Anterior cingulate cortex (tissue), 58 donors: ENCODE measurements at places on chromosomes 5 and 9.

DNA sequence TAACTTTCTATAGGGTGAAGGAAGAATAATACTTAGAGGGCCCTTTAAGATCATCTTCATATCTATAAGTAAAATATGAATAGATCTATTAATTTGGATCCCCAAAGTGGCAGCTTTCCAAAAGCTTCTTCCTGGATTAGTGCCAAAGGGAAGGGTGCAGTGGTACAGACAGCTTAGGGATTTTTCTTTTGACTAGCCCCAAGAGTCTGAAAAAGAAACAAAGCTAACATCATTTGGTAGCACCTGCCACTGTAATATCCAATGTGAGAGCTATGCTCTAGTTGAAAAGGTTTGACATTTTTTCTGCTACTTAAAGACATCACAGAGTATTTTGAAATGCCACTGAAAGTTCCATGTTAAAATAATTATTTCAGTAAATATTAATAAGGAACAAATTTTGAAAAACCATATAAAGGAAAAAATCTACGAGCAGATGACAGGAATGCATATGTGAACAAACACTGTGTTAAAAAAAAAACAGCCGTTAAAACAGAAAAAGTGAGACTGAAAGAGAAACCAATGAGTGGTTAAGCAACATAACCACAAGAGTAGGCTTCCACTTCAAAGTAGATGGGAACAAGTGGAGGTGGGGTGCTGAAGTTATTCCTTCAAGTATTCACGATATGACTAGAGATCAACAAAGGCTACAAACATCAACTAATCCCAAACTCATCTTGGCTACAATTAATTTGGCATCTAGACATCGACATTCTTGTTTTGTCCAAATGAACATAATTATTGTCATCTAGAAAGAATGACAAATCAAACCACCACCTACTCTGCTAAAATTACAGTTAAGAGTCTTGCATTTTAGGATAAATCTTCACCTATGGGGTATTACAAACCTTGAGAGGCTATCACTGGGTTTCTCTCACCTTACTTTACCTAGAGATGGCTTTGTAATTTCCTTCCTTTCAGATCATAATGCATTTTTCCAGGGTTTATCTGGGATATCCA, 137.5 kb downstream of the CPLANE1 start:
- no peak for DNase-seq

GRCh38 chr9:135526730-135527571, 5.7 kb downstream of the LCN1 start:
- no peak for DNase-seq

DNA sequence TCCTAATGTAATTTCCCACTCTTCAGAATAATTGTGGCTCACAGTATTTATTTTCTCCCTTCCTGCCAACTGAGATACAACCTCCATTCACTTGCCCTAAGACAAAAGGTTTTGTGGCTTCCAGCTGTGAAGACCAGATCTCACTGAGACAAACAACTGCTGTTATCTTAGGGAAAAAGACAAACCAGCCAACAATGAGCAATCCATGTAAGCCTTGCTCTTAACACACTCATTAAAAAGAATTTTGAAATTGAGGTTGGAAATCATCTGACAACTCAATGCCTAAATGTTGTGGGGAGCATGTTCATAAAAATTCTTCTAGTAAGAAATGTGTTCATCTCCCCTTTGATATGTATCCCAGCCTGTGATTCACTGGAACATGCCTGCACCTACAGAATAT, 132.9 kb downstream of the ADAMTSL1 start:
- DNase-seq, result no peak

DNA sequence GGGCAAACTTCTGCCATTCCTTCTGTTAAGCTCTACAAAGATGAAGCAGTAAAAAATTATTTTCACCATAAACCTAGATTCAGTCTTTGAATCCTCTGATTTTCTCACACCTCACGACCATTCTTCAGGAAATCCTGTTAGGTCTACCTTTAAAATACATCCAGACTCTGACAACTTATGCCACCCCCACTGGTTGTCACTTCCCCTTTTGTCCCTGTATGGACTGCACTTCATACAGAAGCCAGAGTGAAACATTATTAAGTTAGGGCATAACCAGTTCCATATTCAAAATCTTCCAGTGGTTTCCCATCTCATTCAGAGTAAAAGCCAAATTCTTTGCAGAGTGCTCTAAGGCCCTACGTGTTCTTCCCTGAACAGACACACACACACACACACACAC, 499.8 kb downstream of the RASEF start:
- DNase-seq, result no peak

- no peak for DNase-seq
These were observed 918 bp upstream of the SLC9A3 start for GRCh38 chr5:524973-525761.
